ENCODE measurements at places on chromosomes 5 and 9.
A peak's percentile ranks its signal among the peaks of the same experiment; 100 is the strongest.

GRCh38 chr9:124710766-124711165, 60.3 kb downstream of the NR6A1 start:
- no peak for DNase-seq

- peak; percentile 81 for DNase-seq
These were observed 106.0 kb downstream of the FRMD3 start for GRCh38 chr9:83432104-83432627.

DNA sequence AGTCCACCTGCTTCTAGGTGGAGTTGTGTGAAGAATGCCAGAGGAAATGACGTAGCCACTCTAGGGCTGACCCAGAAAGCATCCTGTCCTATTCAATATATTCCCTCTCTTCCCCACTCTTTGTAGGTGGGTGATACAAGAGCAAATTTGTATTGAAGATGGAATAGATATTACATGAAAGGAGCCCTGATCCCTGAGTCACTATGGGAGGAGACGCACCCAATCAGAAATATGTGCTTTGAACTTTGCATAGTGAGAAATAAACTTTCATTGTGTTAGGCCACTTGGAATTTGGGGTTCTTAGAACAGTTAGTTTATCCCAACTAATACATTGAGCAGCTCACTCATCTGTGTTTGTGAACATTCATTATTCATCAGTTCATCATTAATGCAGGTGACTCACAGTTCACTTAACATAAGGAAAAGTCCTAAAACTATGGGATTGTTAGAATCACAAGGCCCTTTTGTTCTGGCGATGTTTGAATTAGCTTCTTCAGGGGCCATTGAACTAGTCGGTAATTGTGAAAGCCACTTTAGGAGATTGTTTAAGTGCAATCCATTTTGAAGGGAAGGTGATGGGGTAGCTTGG, 26.9 kb upstream of the NTRK2 start:
- no peak for DNase-seq

DNA sequence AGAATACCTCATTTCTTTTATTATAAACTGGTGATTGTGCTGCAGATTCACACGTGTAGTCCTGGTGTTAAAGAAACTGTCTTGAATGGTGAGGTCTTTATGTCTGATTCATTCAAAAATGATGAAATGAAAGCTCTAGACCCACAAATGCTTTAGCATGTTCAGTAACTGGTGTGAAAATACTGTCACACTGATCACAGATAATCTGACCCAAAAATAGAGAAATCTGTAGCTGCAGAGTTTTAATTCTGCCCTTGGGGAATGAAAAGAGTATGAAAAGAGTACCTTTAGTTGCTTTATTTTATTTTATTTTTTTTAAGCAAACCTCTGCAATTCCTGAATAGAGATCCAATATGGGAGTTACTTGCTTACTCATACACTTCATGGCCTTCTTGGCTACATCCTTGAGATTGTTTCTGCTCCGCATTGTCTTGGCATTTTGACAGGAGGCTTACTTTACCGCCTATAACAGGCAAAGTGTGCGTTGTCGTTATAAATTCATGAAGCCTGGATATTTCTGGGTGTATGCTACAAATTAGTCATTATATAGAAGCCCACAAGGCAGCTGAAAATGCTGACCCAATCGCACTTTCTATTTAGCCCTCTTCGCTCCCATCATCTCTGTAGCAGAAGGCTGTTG, 2.7 kb downstream of the RGMB start:
- DNase-seq, result no peak

GRCh38 chr9:109974143-109974917, 194.3 kb downstream of the PALM2AKAP2 start:
- DNase-seq, result no peak

DNA sequence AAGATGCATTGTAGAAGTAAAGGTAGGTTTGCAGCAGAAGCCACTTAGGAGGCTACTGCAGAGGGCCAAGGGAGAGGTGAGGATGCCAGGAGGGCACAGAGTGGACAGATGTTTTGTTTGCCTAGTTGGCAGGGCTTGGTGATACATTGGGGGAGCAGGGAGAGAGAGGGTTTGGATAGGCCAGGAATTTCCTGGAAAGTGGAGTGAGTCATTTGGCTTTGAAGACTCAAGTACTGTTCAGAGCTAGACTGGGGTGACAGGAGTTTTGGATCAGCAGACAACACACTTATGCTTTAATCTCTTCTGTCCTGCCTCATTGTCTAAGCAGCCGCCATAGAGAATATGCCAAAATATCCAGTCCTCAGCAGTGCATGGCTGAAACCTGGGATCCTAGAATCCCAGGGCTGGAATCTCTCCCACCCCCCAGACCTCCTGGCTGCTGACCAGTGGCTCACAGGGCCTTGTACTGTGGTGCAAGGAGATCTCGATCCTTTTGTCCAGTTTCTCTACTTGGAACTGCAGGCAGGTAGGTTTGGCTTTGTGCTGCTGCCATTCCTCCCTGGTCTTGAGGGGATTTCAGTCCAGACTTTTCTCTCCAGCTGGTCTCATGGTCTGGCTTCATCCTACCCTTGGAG, 11.0 kb downstream of the TMEM268 start:
- DNase-seq, result no peak

DNA sequence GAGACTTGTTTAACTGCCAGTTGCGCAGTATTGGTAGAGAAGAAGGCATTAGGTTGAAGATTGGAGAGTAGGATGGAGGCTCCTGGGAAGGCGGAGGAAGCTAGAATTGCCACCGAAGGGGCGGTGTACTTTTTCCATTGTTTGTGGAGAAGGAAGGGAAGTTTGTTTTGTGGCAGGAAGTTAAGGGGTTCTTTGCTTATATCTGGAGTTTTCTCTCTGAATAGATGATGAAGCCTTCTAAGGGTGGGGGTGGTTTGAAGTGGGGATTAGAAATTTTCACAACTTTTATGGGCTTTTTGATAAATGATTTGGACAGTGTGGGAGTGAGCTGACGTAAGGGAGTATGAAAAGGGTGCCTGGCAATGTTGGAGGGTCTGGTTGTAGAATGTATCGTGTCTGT, 59.3 kb downstream of the SNX30 start:
- DNase-seq, result no peak

- DNase-seq, result no peak
These were observed 78.7 kb downstream of the SLC25A46 start for GRCh38 chr5:110817459-110817858.

DNA sequence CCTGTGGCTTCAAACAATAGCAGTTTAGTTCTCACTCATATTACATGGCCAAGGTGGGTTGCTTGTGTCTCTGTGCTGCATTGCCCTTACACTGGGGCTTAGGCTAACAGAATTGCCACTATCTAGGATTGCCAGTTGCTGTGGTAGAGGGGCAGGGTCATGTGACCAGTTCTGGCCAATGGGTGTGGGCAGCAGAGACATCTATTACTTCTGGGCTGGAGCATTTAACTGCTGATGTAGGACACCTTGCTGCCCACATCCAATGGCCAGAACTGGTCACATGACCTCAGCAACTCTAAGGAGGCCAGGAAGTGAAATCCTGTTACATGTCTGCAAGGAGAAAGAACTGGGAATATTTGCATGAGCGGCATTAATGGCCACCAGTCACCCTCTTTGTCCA, 199.3 kb downstream of the C9orf152 start:
- no peak for DNase-seq

DNA sequence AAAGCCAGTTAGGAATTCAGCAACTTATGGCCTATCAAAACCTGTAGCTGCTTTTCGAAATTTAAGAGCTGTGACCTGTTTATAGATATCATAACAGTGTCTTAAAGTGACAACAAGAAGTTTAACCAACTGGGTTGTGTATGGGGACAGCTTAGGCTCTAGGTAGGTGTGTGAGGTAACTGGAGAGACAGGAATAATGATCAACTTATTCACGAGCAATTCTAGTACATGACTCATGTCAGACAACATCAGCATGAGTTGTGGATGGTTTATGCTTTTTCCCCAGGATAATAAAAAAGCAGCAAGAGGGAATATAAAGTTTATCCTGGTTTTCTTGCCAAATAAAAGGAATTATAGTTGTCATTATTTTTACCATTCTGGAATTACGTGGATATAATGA, 88.6 kb downstream of the GDNF start:
- no peak for DNase-seq

DNA sequence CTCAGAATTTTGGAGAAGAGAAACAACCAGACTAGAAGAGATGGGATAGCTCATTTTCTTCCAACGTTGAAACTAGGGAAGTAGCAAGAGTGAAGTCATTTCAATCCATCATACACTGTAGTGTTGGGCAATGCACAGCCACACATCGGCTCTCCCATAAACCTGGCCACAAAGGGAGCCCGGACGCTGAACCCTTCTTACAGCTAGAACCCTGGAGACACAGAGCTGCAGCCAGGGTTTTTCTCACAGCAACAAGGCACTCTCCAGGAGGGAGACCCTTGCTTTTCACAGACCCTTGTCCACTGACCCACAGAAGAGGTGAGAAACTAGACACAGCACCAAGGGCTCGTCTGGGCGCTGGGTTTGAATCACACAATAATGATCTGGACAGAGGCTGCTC, 101.4 kb upstream of the FSTL4 start:
- no peak for DNase-seq

DNA sequence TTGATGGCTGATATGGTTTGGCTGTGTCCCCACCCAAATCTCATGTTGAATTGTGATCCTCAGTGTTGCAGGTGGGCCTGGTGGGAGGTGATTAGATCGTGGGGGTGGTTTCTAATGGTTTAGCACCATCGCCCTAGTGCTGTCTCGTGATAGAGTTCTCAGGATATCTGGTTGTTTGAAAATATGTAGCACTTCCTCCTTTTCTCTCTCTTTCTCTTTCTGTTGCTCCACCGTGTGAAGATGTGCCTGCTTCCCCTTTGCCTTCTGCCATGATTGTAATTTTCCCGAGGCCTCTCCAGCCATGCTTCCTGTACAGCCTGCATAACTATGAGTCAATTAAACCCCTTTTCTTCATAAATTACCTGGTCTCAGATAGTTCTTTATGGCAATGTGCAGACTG, 111.6 kb downstream of the SREK1 start:
- no peak for DNase-seq

- DNase-seq, result no peak
These were observed 268.6 kb downstream of the TRPM3 start for GRCh38 chr9:70852711-70853240.
